Natural killer cell (primary cell): ENCODE measurements at places on chromosomes 3 and 15. TPM values are rescaled to one million over a fixed set of nuclear protein-coding genes. Genes with fewer than 3 reads are reported as not detected.

Gene NR2F2
- total RNA-seq, result not detected

Gene PLSCR4
- total RNA-seq, result 0.21 TPM

Gene ATP13A4
- 3.9 TPM for total RNA-seq

Gene ZNF717
- 10.0 TPM for total RNA-seq

Gene GOLGA8T
- total RNA-seq, result 4.0 TPM

Gene MKRN2OS
- total RNA-seq, result not detected

Gene SLC28A2
- total RNA-seq, result not detected

Gene ROPN1
- not detected for total RNA-seq

Gene OR5H15
- total RNA-seq, result not detected

Gene REC114
- not detected for total RNA-seq

Gene DUOX2
- not detected for total RNA-seq

Gene DAPK2
- total RNA-seq, result 3.7 TPM

Gene DGKG
- 0.63 TPM for total RNA-seq

Gene TRAT1
- total RNA-seq, result 9.1 TPM

Gene OCA2
- 1.5 TPM for total RNA-seq

Gene PLSCR5
- total RNA-seq, result not detected

Gene MNS1
- not detected for total RNA-seq

Gene ALPK3
- total RNA-seq, result 1.1 TPM

Gene CRABP1
- total RNA-seq, result not detected

Gene GPR160
- 5.5 TPM for total RNA-seq

Gene PAQR9
- not detected for total RNA-seq

Gene SMCO1
- total RNA-seq, result not detected

Gene GOLGA6A
- total RNA-seq, result not detected

Gene HIGD2B
- total RNA-seq, result 1.1 TPM

Gene GPR156
- not detected for total RNA-seq

Gene LRRK1
- total RNA-seq, result 3.2 TPM

Gene PDCD7
- 33.9 TPM for total RNA-seq

Gene LYZL4
- total RNA-seq, result not detected

Gene MUC4
- 0.05 TPM for total RNA-seq

Gene PARP3
- total RNA-seq, result 4.6 TPM

Gene LMAN1L
- 0.94 TPM for total RNA-seq

Gene LRRC15
- total RNA-seq, result not detected

Gene IQCH
- 0.78 TPM for total RNA-seq

Gene C3orf20
- total RNA-seq, result 0.14 TPM

Gene TMEM41A
- 35.0 TPM for total RNA-seq

Gene GOLGA6D
- total RNA-seq, result not detected

Gene TNNC1
- total RNA-seq, result 1.2 TPM

Gene CPN2
- not detected for total RNA-seq

Gene RAB6B
- 2.7 TPM for total RNA-seq

Gene C3orf52
- total RNA-seq, result 0.42 TPM
